ENCODE measurements at places on chromosomes 11 and 22.

DNA sequence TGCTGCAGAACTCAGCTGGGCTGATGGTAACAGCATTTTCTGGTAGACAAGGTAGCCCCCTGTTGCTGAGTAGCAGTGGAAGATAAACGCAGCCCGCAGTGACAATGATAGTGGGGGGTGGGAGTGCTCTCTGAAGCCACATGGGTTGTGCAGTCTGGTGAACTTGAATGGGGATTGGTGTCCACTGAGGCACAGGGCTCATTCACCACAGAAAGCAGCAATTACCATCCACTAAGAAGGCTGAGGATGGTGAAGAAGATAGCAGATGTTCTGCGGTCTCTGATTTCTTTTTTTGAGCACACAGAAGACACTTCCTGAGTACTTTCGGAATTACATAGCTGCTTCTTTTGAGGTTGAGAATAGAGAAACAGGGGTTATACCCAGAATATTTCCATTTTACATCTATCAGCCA lies 150.3 kb downstream of the LRRC4C start:
- DNase-seq, result no peak

DNA sequence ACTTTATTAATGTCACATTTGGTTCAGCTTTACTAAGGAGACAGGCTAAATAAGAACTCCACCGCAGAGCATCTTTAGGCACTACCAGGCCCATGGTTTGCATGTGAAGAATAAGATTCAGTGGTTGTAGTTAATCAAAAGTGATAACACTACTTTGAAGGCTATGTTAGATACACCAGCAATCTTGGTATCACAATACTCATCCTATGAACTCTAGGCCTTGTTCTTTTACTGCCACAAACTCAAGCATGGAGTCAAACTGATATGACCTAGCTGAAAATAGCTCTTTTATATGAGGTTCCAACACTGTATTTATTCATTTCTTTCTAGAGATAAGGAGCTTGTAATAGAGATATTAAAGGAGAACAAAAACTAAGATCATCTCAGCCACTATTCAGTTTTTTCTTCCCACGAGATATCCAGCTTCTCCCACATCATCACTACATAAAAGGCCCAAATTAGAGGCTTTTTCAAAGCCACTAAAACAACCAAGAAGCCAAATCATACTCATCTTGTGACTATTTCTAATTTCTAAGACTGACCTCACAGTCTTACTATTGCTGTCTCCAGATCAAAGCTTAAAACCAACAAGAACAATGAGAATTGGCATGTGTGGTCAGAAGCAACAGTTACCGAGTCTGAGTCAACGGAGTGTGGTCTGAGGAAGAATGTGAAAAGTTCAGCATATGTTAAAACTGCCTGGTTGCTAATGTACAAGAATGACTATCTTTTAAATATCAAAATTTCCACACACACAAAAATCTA lies 25.1 kb upstream of the GUCY1A2 start:
- DNase-seq, result no peak

DNA sequence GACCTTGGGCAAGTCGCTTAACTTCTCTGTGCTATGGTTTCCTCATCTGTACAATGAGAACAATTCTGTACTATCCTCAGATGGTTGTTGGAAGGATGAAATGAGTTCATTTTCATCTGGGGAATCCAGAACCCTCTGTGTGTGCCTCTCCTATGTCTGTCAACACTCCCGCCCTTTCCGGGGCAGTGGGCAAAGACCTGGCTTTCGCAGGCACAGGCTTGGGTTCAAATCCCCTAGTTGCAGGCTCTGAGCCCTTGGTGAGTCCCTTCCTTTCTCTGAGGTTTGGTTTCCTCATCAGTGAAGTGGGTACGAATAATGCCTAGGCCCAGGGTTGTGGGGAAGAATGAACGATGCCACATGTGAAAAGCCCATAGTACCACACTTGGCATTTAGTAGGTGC lies 6.0 kb downstream of the PNPLA5 start:
- DNase-seq, result no peak

DNA sequence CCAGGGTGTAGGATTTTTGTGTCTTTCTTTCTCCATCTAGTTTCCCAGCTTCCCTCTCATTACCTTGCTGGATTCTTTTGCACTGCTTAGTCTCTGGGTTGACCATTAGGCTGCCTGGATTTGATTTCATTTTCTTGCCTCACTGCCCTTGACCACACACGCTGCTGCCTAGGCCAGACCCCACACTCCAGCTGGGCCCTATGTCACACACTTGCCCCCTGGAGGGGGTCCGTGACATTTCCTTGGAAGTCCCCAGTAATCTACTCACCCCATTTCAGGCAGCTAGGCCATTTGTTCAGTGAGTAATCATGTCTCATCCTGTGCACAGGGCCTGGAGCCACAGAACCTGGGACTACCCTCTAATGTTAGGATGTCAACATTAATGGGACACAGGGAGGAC lies 81.9 kb upstream of the SPON1 start:
- no peak for DNase-seq

DNA sequence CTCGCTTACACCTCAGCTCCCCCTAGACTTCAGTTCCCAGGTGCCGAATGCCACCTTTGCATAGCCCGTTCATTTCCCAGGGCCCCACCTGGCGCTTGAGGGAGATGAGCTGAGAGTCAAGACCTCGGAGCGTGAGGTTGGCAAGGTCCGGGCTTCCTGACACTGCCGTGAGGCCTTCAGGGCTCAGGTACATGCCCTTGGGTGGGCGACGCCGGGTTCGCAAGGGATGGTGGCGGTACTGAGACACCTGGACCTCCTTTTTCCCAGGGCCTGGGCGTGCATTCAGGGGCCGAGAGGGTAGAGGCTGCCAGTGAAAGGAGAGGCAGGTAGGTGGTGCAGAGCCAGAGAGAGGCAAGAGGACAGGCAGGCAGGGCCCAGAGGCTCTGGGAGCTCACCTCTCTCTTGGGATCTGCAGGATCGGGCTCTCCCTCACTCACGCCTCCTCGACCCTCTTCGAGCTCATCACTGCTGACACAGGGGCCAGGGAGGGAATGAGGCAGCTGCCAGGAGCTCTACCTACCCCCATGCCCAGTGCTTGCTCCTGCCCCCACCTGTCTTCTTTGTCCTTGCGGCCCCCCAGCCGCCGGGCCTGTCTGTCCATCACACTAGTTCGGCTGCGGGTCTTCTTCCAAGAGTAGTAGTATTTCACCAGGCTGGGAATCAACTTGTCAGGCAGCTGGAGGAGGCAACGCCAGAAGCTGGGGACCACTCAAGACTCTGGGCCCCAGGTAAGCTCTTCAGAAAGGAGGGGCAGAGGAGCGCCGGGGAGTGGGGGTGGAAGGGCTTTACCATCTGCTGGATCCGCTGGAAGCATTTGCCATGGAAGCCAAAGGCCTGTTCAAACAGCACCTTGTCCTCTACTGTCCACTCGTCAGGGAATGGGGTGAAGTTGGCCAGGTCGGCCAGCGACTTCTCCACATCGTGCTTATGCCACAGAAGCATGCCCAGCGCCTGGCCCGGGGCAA lies 2.8 kb downstream of the RCOR2 start:
- no peak for DNase-seq

DNA sequence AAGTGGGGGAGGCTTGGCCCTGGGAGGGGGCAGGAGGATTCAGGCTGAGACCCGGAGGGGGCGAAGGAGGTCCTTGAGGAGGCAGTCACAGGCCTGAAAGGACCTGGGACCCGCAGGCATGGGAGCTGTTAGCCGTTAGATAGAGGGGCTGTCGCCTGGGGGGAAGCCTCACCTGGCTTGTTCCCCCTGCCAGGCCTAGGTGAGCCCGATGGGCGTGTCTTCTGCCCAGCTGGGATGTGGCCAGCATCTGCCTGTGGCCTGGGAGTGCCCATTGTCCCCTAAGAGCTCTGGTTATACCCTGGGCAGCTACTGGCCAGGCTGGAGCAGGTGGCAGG lies 1.8 kb upstream of the DUSP8 start:
- DNase-seq, result no peak

- DNase-seq, result no peak
Observed at GRCh38 chr11:96388891-96389719, 607 bp downstream of the CCDC82 start.

GRCh38 chr11:16226245-16226644 lies 130.1 kb downstream of the SOX6 start:
- no peak for DNase-seq

- peak; percentile 66 for DNase-seq
Observed at GRCh38 chr11:2531277-2531986, 86.6 kb downstream of the KCNQ1 start.

- DNase-seq, result peak; percentile 58
Observed at GRCh38 chr11:63906585-63906984, 10.4 kb downstream of the RCOR2 start.

- DNase-seq, result no peak
Observed at GRCh38 chr22:43854121-43854785, 8.1 kb downstream of the SULT4A1 start.

DNA sequence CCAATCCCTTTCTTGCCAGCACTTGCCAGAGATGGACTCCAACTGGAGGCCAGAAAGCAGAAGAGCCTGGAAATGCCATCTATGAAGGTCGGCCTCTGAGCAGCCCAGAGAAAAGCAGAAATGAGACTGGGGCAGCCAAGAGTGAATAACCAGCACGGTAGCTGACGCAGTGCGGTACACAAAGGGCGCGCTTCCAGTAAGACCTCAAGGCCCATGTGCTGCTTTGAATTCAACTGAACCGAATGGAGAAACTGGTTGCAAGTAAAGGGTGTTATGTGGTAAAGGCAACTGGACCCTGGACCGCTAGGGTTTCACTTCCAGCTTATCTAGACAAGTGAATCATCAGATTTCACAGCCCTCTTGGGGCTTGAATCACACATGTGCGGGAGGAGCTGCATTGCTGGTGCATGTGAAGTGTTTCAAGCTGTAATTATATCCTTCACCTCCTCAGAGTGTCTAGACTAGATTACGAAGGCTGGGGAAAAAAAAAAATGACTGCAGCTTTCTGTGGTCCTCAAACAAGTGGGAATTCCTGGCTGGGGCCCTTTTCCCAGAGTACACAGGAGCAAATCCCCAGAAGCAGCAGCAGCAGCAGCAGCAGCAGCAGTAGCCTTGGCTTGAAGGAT lies 128.9 kb downstream of the CCDC34 start:
- DNase-seq, result no peak

DNA sequence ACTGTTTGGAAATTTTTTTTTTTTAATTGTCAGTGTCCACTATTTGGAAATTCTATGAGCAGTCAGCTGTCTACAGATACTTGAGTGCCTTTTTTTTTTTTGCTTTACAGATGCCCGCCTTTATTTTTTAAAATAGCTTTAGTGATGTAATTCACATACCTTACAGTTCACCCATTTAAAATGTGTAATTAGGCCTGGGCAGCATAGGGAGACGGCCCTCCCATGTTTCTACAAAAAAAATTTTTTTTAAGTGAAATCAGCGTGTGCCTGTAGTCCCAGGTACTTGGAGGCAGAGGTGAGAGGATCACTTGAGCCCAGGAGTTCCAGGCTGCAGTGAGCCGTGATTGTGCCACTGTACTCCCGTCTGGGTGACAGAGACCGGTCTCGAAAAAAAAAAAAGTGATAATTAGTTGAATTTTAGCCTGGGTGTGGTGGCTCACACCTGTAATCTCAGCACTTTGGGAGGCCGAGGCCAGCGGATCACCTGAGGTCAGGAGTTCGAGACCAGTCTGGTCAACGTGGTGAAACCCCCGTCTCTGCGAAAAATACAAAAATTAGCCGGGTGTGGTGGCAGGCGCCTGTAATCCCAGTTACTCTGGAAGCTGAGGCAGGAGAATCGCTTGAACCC lies 1.5 kb downstream of the ZNF143 start:
- DNase-seq, result no peak

GRCh38 chr11:44456544-44457300 lies 108.7 kb upstream of the CD82 start:
- no peak for DNase-seq

DNA sequence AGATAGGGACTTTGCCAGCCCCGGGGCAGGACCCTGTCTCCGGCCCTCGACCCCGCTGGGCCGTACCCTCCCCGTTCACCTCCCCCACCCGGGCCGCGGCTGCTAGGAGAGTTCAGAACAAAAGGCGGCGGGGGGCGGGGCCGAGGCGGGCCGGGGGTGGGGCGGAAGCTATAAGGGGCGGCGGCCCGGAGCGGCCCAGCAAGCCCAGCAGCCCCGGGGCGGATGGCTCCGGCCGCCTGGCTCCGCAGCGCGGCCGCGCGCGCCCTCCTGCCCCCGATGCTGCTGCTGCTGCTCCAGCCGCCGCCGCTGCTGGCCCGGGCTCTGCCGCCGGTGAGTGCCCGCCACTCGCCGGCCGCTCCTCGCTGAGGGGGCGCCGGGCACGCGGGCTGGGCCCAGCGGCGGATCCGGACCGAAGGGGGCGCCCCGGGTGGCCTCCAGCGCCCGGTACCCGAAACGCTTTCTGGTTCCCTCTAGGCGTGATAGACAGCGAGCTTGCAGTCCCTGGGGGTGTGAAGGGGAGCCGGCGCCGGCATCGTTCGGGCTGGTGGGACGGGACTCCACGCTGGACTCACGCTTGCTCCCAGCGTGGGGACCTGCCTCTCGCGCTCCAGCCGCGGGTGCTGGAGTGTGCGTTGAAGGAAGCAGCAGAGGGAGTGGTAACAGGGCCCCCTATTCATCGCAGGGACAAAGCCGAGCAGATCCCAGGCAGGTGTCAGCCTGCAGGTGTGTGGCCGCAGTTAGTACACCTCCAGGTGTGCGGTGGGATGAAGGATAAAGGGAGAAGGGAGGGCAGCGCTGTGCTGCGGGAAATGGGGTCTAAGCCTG lies at the start of gene MMP11:
Gene MMP11, plus strand, starts transcription at position 201 of the 825 bp plus-strand sequence. Its CDS starts 22 bp downstream, at position 223.
- DNase-seq, result peak; percentile 54

DNA sequence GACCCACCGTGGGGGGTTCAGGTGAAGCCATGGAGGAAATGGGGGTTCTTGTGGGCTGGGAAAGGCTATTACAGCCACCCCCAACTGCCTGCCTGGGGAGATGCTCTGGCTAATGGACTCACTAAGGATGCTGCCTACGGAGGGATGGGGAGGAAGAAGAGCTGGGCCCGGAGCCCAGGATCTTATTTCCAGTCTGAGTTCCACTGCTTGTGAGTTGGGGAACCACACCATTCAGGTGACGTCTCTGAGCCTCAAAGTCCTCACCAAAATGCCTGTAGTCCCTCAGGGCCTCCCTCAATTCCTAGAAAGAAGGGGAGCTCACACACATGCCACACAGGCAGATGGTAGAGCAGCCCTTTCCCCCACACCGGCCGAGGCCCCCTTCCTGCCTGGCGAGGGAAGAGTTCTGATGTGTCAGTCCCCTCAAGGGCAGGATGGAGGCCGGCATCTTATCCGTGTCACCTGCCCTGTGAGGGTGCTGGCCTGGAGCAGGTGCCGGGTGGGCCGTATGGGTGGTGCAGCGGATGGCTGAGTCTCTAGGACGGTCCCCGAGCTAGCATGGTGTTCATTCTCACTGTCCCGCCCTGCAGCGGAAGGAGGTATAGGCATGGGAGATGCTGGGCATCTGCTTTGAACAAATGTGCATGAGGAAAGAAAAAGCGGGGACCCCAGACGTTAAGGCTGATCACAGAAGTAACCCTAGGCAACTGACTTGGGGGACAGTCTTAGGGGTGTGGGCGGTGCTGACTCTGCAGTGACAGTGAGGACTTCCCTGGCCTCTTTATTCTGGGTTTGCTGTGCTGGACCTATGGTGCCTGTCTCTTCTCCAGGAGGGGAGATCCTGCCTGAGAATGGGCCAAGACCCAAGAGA lies 15.7 kb downstream of the MRGPRF start:
- no peak for DNase-seq

Data from activated gamma-delta T cell treated with Interleukin-2 at 50 U/mL for 16 hours (primary cell).